ENCODE measurements at places on chromosomes 2 and 18.

GRCh38 chr2:112754564-112754963 lies 9.8 kb downstream of the CKAP2L start:
- no peak for DNase-seq

- DNase-seq: no peak
These were observed 61.4 kb upstream of the MSTN start for GRCh38 chr2:190123956-190124355.

- no peak for DNase-seq
These were observed 51.9 kb downstream of the ACSL3 start for GRCh38 chr2:222912776-222913175.

DNA sequence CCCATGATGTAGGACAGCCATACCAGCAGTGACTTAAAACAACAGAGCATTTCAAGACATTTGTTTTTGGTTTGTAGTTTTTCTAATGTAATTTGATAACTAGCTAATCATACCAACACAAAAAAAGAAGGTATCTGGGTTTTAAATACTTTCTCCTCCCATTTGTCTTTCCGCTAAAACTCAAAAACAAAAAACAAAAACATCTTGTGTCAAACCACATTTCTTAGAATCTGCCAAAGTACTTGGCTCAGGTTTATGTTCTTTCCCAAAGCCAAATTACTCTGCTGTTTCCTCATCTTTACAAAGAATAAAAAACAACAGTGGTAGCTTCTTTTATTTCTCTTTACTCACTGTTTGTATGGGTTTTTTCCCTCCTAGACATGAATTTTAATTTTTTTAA lies 71.5 kb downstream of the GREB1L start:
- no peak for DNase-seq

DNA sequence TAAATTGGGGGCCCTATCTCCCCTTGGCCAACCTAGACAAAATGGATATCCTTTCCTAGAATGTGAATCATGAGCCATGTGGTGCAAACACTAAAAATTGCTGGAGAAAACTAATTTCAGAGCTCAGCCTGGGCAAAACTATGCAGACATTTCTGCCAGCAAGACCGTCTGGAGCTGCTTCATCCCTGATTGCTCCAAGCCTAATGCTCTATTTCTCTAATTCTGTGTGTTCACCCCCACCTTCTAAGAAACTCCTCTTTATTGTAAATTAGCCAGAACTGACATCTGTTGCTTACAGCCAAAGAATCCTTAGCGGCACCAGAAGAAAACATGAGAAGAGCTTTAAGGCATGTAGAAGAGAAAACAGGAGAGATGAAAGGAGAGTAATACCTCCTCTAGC lies 337.7 kb upstream of the CHAC2 start:
- no peak for DNase-seq

DNA sequence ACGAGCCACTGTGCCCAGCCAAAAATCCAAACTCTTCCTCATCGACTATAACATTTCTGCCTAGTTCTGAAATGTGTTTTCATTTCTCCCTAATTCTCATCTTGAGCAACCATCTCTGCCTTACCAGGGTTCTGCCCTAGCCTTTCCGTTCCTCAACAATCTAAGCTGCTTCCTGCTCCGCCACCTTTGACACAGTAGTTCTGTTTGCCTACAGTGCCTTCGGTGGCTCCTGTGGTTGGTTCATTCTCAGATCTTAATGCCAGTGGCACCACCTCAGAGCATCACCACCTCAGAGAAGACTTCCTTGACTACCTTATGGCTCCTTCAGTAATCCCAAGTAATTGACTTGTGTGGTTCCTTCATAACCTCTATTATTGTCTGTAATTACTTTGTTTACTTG lies 3.8 kb downstream of the SOCS6 start:
- no peak for DNase-seq

GRCh38 chr2:120703330-120703994 lies 32.2 kb upstream of the GLI2 start:
- no peak for DNase-seq

GRCh38 chr2:50674876-50675275 lies 357.1 kb downstream of the NRXN1 start:
- DNase-seq: no peak

- no peak for DNase-seq
These were observed 142.2 kb downstream of the DYSF start for GRCh38 chr2:71595569-71595968.

- DNase-seq: no peak
These were observed 59.3 kb downstream of the MYL12B start for GRCh38 chr18:3321133-3321812.

DNA sequence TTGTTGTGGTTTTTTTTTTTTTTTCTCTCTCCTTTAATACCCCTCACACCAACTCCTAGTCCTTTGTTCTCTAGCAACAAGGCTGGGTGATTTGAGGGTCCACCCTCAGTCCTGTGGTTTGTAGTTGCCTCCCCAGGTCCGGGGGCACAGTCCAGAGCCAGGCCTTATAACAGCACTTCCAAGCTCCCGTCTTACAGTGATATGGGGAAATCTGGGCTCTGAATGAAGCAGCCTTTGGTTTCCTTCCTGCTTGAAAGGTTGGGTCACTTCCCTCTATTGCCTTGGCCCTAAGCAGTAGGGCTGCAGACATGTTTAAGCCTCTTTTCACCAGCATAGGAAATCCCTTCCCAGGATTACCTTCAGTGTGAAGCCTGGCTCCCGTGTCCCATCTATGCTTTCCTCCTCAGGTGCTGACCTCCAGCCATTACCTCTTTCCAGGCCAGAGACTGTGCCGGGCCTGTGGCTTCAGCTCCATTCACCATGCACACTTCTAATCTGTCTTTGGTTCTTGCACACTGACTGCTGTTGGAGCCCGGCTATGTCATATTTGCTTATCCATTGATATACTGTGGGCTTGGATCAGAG lies 21.2 kb upstream of the NTSR2 start:
- DNase-seq: no peak

GRCh38 chr2:110807522-110807921 lies 75.1 kb downstream of the ACOXL start:
- no peak for DNase-seq

GRCh38 chr2:136441979-136442714 lies 323.2 kb upstream of the THSD7B start:
- DNase-seq: no peak

GRCh38 chr2:240252872-240253511 lies 112.5 kb upstream of the OTOS start:
- no peak for DNase-seq

DNA sequence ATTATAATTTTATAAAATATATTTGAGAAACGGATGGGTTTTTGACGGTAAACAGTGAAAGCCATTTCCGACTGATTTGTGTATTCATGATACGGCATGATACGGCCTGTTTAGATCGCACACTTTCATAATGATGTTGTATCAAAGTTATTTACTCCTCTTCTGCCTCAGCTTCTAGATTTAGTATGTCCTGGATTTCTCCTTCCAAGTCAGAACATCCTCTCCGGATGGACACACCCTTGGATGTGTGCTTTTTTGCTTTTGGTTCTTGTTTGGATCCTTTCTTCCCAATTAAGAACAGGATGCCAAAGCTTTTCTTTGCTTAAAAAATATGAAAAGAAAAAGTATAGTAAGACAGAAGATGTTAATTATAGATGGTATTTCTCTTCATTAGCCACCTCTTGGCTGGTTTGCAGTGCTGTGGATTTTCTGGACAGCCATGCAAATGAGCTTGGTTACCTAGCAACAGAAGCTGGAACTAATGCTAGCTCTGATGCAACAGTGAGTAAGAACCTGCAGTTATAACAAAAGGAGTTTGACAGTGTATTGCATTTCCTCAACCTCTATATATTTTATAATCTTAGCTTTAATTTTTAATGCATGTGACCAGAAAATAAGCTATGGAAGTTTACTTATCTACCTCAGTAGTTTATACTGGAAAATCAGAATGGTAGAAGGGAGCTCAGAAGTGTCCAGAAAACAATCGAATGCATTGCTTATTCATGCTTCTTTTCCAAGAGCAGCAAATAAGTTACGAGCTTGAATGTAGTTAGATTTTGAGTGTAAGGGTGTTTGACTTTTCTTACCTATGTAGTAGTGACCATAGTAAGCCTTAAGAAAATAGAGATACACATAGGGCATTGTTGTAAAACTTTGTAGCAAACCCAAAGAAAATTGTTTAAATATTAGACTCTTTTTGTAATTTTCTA lies 27.9 kb downstream of the RMND5A start:
- DNase-seq: no peak

GRCh38 chr2:38194751-38195150 lies 118.8 kb upstream of the CYP1B1 start:
- DNase-seq: no peak

DNA sequence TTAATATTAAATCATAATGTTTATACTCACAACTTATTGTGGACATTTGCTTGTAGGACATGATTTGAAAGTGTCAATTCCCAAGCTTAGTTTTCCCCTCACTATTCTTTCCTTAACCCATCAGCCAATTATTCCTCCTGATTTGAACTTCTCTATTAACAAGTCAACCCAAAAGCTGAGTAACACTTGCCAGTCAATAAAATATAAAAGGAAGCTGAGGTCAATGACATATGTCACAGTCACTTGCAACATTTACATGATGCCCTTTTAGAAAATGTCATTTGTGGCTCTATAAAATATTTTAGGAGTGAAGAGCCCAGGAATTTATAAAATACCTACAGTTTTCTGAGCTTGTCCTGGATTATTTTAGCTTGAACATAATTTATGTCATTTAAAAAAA lies 7.2 kb downstream of the CCDC68 start:
- DNase-seq: no peak

- DNase-seq: no peak
These were observed 16.7 kb upstream of the MRPL33 start for GRCh38 chr2:27754831-27755230.

DNA sequence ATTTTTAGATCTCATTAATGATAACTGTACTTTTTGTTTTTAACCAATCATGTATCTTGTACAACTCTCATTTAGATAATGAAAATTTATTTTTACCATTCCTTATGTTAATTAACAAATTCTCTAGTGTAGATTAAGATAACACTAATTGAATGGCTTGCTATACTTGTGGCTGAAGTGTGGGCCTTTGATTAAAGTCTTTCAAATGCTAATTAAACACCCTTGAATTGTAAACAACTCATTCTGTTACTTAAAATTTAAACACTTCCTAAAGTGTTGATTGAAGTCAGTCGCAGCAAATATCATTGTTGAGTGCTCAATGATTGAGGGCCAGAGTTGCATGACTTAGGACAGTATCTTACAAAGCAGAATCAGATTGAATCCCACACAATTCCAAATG lies 109.8 kb upstream of the GULP1 start:
- no peak for DNase-seq

GRCh38 chr18:23207191-23207955 lies 72.1 kb downstream of the CABLES1 start:
- DNase-seq: no peak

DNA sequence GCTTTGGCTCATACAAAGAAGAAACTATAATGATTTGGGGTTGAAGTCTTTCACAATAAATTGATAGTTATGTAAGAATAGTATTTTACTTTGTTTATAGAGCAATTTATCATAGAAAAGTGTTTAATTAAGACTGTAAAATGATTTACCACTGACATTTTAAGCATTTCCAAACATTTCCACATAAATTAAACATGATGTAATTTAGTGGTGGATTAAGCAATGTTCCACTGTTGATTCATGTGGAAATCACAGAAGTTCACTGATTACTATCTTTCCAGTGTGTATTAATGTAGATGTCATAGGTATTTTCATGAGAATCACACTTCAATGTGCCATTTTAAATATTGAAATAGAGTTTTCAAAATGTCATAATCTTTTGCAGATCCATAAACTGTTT lies 40.1 kb upstream of the GRB14 start:
- no peak for DNase-seq

- DNase-seq: no peak
These were observed 198.6 kb downstream of the HAUS1 start for GRCh38 chr18:46302528-46303485.

DNA sequence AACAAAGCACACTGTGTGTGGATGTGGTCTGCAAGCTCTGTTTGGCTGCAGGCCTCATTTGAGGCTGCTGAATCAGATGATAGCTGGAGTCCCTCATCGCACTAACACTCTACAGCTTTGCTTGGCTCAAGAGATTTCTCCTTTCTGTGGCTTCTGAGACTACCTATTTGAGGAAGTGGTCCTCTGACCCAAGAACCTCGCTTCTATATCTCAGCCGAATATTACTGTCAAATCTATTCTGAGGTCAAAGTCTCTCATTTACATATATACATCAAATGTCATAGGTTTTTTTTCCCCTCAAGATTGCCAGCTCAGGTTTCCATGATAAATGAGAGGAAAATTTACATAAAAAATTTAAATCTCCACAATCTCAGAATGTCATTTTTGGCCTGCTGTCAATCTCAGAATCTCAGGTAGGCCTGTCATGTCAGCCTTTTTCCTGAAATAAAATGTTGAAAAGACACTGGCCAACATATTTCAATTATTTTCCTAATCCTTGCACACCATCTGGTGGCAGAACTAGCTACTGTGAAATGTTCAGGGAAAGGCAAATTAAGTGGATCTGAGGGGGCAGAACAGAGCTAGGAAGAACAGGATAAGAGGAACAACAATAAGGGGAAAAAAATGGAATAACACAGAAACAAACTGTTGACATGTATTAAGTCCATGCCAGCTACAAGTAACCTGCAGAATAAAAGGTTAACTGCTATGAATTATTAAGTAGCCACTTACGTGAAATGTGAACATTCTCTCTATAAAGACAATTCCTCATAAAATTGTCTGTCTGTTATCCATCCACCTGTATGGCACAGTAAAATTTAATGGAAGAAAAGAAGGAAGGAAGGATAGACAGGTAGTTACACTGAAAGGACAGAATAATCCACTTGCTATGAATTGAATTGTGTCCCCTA lies 39.3 kb downstream of the AP1S3 start:
- no peak for DNase-seq

DNA sequence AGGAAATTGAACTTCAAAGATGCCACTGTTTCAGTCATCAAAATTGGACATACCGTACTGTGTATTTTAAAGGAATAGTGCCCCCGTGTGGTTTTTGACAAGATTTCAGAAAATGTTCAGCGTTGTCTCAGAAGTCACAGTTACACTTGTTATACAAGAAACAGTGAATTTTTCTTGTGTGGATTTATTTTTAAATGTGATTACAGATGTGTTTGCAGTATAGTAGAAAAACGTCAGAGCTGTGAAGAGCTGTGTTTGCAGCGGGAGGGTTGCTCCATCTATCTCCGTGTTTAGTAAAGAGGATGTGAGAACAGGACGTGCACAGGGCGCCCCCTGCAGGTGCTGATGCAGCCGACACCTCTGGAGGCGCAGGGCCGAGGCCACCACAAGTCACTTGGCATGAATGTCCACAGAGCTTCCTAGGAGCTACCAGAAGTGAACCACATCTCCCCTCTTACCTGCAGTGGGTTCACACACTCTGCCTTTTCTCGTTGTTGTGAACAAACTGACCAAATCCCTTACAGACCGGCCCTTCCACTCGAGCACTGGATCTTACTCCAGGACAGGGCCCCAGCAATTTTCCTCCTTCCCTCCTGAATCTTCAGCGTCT lies 73.1 kb downstream of the CACNB4 start:
- DNase-seq: peak; percentile 38

- DNase-seq: no peak
These were observed 259.7 kb downstream of the LNPK start for GRCh38 chr2:175742367-175742766.

DNA sequence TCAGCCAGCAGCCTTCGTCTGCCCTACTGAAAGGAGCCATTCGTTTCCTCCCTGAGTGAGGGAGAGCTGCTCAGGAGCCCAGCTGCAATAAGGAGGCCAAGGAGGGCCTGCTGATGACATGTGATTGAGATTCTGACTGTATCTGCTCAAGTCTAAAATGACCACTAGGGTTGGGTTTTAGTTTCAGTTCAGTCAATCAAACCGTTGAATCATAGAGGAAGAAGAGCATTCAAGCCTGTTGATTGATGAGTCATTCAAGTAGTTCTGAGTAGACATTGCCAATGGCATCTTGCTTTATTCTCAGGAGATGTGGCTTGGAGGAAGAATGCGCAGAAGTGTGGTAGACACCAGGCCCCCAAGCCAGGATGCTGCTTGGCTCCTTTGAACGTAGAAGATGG lies 19.9 kb upstream of the BCL2L11 start:
- no peak for DNase-seq
